ENCODE measurements at places on chromosomes 5 and 9. TPM values are rescaled to one million over a fixed set of nuclear protein-coding genes. Genes with fewer than 3 reads are reported as not detected.

The TAF11L5 gene
- total RNA-seq: not detected

The HAVCR1 gene
- 7.7 TPM for total RNA-seq

The CFAP77 gene
- not detected for total RNA-seq

The PCDHGC4 gene
- total RNA-seq: not detected

The TXNDC8 gene
- total RNA-seq: not detected

The RETREG1 gene
- total RNA-seq: 45.3 TPM

The NMUR2 gene
- not detected for total RNA-seq

The ZNF658 gene
- 4.0 TPM for total RNA-seq

DNA sequence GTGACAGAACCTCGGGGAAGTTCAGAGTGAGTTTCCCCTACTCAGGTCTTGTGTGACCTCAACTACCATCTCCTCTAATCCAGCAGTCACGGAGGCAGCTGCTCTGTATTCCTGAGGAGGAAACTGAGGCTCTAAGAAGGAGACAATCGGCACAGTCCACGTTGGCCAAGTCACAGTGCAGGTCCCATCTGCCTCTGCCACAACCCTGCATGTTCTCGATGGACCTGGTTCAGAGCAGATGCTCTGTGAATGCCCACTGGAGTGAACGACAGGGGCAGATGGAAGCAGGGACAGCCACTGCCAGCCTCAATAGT is 722 bp upstream of the ERGIC1 start:
- H3K4me1 ChIP-seq: peaks cover 36% of the 10 kb centered on the region
- H3K27me3 ChIP-seq: no peaks in the 10 kb centered on the region
- no peaks in the 10 kb centered on the region for H3K36me3 ChIP-seq
- peak overlapping the region; percentile 87 for H3K27ac ChIP-seq

GRCh38 chr5:1007221-1007680 is 1.4 kb upstream of the NKD2 start:
- H3K4me3 ChIP-seq: no peak overlapping the region
- H3K27me3 ChIP-seq: no peaks in the 10 kb centered on the region

- H3K36me3 ChIP-seq: no peaks in the 10 kb centered on the region
- H3K4me3 ChIP-seq: no peak overlapping the region
Measured at GRCh38 chr9:75414371-75415160, 326.3 kb downstream of the OSTF1 start.

DNA sequence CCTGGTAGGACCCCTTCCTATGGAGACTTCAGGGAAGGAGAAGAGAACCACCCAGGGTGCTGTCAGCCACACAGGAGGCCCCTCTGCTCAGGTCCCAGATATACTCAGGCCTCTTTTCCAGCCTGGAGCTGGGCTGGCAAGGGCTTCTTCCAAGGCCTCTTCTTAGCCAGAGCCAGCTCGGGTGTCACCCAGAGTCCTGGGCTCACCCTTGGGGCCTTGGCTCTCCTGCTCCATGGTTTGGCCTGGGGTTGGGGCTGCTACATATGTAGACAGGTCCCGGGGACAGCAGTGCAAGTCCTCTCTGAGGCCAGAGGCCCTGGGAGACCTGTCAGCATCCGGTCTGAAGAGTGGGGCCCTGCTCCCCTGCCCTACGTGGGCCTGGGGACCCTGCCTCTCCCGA is 22.8 kb downstream of the PAEP start:
- no peak overlapping the region for H3K27ac ChIP-seq
- H3K36me3 ChIP-seq: no peaks in the 10 kb centered on the region
- no peak overlapping the region for H3K4me3 ChIP-seq
- H3K4me1 ChIP-seq: no peaks in the 10 kb centered on the region
- H3K27me3 ChIP-seq: no peaks in the 10 kb centered on the region

GRCh38 chr5:157130925-157131324 is 11.7 kb downstream of the MED7 start:
- DNase-seq: no peak
- H3K4me3 ChIP-seq: no peak overlapping the region
- no peak overlapping the region for H3K27ac ChIP-seq
- no peaks in the 10 kb centered on the region for H3K27me3 ChIP-seq

- DNase-seq: no peak
- H3K27me3 ChIP-seq: no peaks in the 10 kb centered on the region
- no peak overlapping the region for H3K27ac ChIP-seq
- H3K4me1 ChIP-seq: peaks cover 14% of the 10 kb centered on the region
- no peak overlapping the region for H3K4me3 ChIP-seq
- H3K36me3 ChIP-seq: no peaks in the 10 kb centered on the region
Measured at GRCh38 chr9:129077236-129077635, 3.7 kb upstream of the DOLPP1 start.

DNA sequence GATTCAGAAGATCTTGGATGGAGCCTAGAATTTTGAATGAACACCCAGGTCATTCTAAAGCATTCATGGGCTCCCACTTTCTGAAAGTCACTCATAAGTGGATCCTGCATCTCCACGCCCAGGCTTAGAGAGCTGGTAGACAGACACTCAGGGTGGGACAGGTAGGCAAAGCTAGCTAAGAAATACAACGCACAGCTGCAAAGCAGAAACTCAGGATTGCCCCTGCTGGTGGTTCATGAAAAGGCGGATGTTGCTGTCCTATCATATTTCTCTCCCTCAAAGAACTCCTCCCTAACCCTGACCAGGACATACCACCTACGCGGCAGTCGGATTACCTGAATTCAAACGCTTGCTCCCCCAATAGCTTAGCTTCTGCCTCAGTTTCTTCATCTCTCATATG is 226.5 kb downstream of the GLIS3 start:
- no peak overlapping the region for H3K4me3 ChIP-seq
- H3K36me3 ChIP-seq: no peaks in the 10 kb centered on the region
- no peaks in the 10 kb centered on the region for H3K27me3 ChIP-seq
- no peaks in the 10 kb centered on the region for H3K4me1 ChIP-seq
- H3K27ac ChIP-seq: no peak overlapping the region

DNA sequence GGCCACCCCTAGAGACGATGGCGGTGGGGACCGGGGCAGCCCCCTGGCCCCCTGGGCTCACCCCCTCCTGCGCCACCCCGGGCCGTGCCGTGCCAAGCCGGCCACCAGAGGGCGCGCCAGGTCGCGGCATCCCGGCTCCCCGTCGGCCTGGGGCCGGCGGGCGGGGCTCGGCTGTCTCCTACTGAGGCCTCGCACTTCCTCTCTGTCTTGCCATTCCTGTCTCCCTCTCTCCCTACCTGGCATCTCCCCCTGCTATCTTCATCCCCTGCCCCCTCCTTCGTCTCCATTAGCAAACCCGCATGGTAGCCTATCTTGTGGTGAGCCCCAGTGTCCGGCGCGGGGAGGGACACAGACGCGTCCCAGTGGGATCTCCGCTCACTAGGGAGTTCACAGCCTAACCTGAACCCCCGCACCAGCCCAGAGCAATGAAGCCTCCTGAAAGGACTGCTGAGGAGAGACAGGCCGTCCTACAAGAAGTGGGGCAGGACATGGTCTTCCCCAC is 29.8 kb upstream of the FABP6 start:
- H3K27me3 ChIP-seq: no peaks in the 10 kb centered on the region
- H3K4me1 ChIP-seq: peaks cover 3% of the 10 kb centered on the region
- H3K4me3 ChIP-seq: peak overlapping the region; percentile 52
- DNase-seq: peak; percentile 86

DNA sequence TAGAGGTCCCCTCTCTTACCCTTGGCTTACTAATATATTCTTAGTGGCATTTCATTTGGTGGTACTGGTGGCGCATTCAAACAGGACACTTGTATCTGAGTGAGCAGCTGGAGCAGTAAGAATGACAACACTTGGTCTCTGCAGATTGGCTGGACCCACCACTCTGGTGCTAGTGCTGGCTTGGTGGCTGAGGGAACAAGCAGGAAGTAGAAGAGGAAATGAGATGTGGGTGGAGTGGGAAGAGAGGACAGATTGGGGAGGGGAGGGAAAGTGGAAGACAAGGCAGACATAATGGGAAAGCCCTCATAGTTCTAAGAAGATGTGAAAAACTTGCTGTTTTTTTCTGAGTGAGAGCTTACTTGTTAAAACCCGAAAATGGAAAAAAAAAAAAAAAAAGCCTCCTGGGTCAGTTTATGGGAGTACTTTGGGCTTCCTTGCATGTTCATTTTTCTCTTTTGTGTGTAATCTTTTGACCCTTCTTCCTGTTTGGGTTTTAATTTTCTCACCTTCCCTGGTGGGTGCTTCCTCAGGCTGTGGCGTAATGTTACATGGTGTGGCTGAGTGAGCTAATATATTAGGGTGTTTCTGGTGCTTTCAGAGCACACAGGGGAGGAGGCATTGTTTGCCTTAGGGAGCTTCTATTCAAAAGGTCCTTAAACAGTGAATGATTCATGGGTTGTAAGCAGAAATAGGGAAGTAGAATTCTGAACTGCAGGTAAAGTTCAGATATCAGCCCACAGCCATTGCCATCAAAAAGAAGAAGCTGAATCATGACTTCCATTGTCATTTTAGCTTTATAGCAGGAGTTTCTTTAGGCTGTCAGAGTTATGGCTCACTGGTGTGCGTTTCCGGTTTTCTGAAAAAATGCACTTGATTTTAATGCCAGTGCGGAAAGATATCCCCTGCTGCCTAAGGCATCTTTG is 52.3 kb downstream of the TLE4 start:
- peaks cover 10% of the 10 kb centered on the region for H3K4me1 ChIP-seq
- no peak for DNase-seq
- H3K27ac ChIP-seq: no peak overlapping the region
- H3K27me3 ChIP-seq: no peaks in the 10 kb centered on the region

GRCh38 chr5:5967373-5967772 is 411.0 kb downstream of the MED10 start:
- no peak for DNase-seq
- H3K27ac ChIP-seq: no peak overlapping the region
- H3K27me3 ChIP-seq: no peaks in the 10 kb centered on the region

DNA sequence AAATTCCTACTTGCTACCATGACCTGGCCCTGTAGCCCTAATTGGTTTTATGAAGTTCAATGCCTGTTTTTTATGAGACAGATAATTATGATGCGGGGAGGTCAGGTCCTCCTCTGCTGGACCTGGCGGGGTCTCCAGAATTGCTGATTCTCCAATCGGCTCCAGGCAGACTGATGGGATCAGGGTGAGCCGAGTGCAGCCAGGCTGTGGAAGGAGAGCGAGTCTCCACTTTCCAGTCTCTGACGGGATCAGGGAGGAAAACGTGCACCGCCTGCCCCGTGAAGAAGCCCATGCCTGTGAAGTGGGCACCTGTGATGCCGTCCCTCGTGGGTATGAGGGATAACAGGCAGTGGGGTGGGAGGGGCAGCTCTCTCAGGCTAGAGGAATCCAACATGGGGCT is 71.5 kb upstream of the HSPA9 start:
- peaks cover 6% of the 10 kb centered on the region for H3K27me3 ChIP-seq
- H3K36me3 ChIP-seq: no peaks in the 10 kb centered on the region

DNA sequence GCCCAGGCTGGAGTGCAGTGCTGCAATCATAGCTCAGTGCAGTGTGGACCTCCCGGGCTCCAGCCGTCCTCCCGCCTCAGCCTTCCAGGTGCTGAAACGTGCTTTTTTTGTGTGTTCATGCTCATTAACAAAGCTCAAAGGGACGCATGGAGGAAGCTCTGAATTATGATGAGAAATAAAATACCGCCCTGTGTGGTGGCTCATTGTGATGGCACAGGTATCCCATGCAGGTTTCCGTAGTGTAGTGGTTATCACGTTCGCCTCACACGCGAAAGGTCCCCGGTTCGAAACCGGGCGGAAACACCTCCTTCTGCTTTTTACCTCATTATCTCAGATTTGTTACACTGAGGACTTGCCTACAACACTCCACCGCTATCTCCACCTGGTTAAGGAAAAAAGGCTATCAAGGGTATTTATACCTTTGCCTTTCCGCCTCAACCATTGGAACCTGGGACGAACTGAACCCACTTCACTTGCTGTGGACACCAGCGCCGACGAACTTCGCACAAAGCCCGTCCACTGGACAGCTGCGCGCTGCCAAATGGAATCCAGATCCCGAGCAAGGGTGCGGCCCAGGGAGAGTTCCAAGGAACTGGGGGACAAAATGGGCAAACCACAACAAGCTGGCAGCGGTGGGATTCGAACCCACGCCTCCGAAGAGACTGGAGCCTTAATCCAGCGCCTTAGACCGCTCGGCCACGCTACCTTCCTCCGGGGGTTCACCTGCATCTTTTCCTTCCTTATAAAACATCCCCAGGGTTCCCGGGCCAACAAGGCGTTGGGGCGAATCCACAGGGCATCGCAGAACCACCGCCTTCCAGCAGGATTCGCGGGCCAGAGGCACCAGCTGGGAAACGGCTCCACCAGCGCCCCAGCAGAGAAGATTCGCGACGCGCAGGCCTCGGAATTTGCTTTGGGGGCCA is 26.3 kb downstream of the OR2V2 start:
- peaks cover 6% of the 10 kb centered on the region for H3K27me3 ChIP-seq
- no peaks in the 10 kb centered on the region for H3K36me3 ChIP-seq
- peak overlapping the region; percentile 54 for H3K4me3 ChIP-seq
- DNase-seq: peak; percentile 81

GRCh38 chr5:123273984-123274383 is 149.2 kb downstream of the CEP120 start:
- H3K27me3 ChIP-seq: no peaks in the 10 kb centered on the region
- H3K36me3 ChIP-seq: no peaks in the 10 kb centered on the region
- no peak overlapping the region for H3K27ac ChIP-seq
- no peak overlapping the region for H3K4me3 ChIP-seq

- H3K27me3 ChIP-seq: no peaks in the 10 kb centered on the region
- no peak overlapping the region for H3K27ac ChIP-seq
- peaks cover 24% of the 10 kb centered on the region for H3K4me1 ChIP-seq
- no peak overlapping the region for H3K4me3 ChIP-seq
- DNase-seq: no peak
Measured at GRCh38 chr9:98168941-98169488, 23.4 kb downstream of the CORO2A start.

DNA sequence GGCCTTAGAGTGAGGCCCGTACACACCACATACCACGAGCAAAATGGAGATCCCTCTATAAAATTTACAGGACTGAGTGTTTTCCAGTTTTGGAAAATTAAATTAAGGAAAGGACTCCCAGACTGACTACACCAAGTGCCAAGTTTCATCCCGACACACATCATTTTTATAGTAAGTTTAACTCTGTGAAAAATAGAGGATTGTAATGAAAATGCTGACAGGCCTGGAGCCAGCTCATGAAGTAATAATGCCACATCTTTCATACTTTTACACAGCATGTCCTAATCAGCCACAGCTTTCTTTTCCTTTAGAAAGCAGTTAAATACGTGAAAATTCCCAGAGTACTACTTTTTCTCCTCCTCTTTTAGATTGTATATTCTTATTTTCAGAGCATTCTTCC is 169.2 kb downstream of the SAXO1 start:
- H3K4me3 ChIP-seq: no peak overlapping the region
- H3K27ac ChIP-seq: no peak overlapping the region
- no peaks in the 10 kb centered on the region for H3K36me3 ChIP-seq

Data from naive thymus-derived CD4-positive, alpha-beta T cell (primary cell).